ENCODE measurements at places on chromosomes 16 and 17.

- no peak for DNase-seq
These were observed 15.9 kb downstream of the CASKIN2 start for GRCh38 chr17:75499313-75500022.

- no peak for DNase-seq
These were observed 27.4 kb upstream of the GINS2 start for GRCh38 chr16:85716022-85716679.

DNA sequence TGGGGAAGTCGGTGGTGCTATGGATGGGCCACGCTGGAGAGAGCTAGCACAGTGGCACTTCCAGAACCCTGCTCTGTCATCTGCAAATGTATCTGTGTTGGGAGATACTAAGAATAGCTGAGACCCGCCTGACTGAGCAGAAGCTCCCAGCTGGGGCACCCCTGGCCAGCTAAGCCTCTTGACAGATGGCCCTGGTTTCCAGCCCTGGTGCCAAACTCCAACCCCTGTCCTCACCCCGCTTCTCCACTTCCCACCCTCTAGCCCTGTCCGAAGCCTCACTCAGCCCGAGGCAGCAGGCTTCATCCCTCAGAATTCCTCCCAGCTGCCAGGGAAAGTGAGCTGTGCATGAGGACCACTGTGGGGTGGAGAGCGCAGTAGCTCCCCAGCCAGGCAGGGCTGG is 124.4 kb downstream of the CCDC144A start:
- no peak for DNase-seq

- DNase-seq: no peak
These were observed 94.6 kb upstream of the DHX40 start for GRCh38 chr17:59470624-59471297.

GRCh38 chr17:13544292-13544691 is 57.4 kb downstream of the HS3ST3A1 start:
- DNase-seq: no peak

DNA sequence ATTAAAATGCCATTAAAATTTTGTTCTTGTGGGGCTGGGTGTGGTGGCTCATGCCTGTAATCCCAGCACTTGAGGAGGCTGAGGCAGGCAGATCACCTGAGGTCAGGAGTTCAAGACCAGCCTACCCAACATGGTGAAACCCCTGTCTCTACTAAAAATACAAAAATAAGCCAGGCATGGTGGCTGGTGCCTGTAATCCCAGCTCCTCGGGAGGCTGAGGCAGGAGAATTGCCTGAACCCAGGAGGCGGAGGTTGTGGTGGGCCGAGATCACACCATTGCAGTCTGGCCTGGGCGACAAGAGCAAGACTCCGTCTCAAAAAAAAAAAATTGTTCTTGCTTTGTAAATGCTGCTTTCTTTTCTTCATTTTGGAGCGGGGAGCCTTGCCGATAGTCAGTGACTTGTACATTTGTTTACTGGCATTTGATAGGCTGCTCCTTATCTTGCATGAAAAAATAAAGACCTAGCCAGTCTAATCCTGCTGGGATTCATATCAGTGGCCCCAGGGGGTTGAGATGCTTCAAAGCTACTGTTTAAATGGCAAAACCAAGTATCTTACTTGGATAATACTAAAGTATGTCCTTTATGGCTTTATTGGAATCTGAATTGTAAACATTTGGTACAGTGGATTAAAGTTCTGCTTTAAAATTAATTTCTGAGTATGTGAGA is 3.3 kb upstream of the CLTC start:
- no peak for DNase-seq

DNA sequence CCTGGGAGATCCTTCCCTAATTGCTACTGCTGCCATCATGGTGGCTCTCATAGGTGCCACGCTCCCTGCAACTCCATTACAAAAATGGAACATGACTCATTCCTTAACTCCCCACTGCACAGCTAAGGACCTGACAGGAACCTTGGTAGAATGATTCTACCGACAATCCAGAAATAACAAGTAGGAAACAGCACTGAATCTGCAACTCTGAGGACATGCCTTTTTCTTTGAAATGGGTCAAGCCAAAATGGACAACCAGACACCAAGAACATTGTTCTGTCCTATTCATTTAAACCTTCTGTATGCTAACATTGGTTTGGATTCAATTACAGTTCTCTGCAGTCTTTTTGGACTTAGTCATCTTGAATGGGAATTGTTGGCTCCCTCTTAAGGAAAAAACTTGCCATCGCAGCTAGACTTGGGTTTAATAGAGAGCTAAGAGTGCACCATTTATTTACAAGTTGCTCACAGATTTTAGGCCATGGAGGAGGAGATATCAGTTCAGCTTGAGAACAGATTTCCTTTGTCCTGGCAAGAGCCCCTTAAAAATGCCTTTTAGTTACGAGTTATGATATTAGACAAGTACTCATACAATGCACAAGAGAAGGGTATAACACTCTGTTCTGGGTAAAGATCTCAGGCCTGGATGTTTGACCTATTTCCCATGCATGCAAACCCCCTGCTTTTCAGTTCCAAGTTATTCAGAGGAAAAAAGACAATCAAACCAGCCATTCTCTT is 20.9 kb upstream of the NSRP1 start:
- peak; percentile 11 for DNase-seq

GRCh38 chr16:50301626-50302471 is 35.5 kb downstream of the ADCY7 start:
- DNase-seq: no peak

DNA sequence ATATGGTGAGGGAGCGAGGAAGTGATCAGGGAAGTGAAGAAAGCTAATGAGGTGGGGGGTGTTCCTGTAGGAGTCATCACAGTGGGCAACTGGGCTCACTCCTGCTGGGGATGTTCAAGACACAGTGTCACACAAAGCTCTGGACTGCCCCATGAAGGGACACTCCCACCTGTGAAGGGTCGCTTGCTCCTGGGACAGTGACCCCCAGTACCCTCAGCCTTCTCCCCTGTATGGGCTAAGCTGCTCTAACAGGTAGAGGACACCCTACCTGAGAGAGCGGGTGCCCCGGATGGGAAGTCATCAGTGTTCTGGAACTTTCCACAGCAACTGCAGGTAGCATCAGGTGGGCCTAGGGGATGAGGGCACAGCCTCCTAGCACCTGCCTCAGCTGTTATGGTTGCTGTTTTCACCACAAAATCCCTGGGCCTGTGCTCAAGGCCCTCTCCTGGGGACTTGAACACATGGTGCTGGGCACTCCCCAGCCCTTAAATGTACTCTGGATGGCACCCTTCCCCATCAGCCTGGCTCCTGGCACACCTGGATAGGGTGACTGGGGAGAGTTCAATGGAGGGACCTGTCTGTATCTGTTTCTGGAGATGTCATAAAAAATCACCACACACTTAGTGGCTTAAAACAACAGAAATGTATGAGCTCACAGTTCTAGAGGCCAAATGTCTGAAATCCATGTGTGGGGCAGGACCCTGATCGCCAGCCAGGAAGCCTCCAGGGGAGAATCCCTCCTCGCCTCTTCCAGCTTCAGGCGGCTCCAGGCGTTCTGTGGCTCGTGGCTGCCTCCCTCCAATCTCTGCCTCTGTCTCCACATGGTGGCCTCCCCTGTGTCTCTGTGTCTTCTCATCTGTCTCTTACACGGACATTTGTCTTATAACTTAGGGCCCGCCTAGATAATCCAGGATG is 104.0 kb upstream of the CDH5 start:
- DNase-seq: no peak

DNA sequence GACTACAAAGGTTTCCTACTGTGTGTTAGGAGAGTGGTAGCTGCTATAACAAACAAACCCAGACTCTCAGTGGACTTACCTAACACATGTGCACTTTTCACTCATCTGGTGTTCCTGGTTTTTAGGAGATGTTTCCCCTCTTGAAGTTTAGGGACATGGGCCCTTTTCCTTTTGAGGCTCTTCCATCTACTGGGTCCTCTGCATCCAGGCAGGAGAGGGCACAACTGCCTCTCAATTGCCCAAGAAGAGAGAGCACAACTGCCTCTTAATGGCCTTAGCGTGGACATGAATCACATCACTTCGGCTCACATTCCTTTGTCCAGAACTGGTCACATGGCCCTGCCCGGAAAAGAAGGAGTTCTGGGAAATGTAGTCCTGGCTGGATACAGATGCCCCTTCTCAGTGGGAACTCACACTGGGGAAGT is 9.8 kb upstream of the TNRC6C start:
- DNase-seq: no peak

DNA sequence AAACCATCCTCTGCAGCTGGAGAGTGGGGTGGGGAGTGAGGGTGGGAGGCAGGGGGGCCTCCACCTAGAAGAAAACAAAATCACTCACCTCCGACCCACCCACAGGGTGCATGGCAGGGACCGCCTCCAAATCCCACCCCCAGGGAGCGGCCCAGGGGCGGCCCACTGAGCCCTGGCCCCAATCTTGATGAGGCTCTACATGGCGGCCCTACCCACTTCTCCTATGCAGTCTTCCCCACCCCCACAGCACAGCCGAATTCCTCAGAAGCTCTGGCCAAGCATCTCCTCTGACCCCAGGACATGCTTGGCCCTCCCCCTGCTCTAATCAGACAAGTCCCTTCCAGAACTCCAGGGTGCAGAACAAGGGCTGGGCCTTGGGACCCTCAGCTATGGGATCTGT is 18.2 kb upstream of the FASN start:
- no peak for DNase-seq

GRCh38 chr16:30741461-30741914 is 6.7 kb upstream of the PHKG2 start:
- no peak for DNase-seq

DNA sequence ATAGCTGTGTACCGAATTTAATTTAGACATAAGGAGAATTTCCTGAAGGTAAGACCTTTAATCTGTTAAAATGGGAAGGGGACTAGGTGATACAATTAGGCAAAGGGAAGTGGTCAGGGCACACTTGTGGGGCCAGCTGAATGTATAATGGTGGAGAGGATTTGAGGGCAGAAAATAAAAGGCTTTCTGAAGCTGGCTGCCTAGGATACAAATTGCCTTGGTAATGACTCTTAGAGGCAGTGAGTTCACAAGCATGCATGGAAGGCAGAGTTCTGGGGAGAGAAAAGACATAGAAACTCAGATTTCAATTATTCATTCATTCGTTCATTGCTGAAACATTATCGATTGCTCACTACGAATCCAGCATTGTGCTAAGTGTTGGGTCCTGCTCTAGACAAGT is 12.4 kb upstream of the NFAT5 start:
- DNase-seq: no peak

- DNase-seq: no peak
These were observed 68.7 kb downstream of the HIC1 start for GRCh38 chr17:2123375-2124251.

DNA sequence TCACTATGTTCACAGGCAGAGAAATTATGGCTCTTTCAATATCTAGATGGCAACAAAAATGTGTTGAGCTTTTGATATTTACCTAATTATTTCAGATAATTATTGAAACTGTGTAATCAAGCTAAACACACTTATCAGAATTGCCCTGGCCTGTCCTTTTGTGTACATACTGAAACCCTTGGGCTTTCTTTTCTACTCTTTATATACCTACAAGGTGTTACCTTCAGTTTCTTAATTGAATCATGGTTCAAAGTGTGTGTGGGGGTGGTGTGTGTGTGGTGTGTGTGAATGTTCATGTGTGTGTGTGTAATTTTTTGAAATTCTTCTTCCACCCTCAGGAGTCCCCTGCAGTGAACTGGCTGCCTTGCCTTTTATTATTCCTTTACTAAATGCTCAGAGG is 506.8 kb upstream of the SOX9 start:
- DNase-seq: no peak

DNA sequence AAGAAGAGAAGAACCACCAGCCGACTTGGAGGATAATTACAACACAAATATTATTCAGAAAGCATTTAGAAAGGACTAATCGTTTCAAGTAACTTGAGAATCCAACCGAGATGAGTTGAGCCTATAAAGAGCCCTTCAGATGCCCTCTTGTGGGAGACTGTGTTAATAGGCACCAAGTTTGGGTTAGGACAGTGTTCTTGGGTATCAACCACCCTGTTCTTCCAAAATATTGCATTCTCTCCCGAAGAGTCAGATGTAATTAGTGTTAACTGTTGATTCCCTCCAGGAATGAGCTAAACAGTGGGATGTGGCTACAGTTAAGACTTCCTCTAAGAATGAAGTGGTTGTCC is 87.8 kb upstream of the NOL11 start:
- peak; percentile 30 for DNase-seq

- DNase-seq: no peak
These were observed 46.0 kb downstream of the CLEC16A start for GRCh38 chr16:10990378-10990777.

- DNase-seq: peak; percentile 8
These were observed 8.9 kb downstream of the RHBDF2 start for GRCh38 chr17:76492123-76492988.

- DNase-seq: no peak
These were observed 79.3 kb downstream of the CACNG1 start for GRCh38 chr17:67123699-67124098.

- DNase-seq: no peak
These were observed 6.3 kb upstream of the RNF227 start for GRCh38 chr17:7922269-7922844.

- no peak for DNase-seq
These were observed 39.8 kb downstream of the ABCA5 start for GRCh38 chr17:69287168-69287567.

DNA sequence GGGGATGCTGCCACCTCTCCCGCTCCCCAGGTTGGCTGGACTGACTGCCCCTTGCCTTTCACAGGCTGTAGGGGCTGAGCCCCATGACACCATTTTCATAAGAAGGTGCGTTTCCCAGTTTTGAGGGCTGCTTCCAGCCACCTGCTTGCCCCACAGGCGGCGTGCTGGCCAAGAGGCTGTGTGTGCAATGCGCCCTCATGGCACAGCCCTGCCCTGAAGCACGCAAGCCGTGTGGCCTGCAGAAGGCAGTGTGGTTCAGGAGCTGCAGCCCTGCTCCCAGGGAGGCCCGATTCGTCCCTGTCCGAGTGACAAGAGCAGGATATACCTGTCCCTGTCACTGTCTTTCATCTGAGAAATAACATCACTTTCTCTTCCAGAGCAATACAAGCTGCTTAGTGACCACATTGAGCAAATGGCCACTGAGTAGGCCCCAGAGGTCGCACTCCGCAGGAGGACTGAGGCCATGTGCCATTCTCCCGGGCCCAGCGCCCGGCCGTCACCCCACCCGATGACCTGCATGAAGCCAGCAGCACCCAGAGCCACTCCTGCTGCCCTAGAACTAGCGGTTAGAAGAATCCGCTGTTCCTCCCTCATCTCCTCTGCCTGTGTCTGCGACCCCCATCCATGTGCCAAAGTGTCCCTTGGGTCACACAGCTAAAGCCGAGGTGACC is 24.2 kb downstream of the CIBAR2 start:
- no peak for DNase-seq

DNA sequence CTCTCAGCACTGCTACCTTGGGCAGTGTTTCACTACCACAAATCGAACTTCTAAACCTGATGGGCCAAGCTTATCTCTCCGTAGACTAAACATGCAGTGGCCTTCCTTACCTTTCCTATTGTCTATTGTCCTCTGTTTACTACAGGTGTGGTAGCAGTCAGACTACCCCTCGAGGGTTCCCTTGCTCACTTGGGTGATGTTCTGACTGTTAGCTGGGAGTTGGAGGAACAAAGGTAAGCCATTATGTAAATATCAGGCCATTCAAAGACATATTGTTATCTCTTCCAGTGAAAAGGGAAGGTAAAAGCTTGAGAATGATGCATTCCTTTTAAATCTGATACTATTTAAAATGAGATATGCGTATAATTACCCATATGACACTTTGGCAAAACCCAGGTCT is 828.3 kb upstream of the EEF2KMT start:
- DNase-seq: no peak

Measured in CD4-positive, alpha-beta T cell treated with Interleukin-12 subunit alpha and Interleukin-12 subunit beta, for 1 hour (primary cell).